Fibroblast of skin of right biceps (primary cell): ENCODE measurements at places on chromosomes 4 and X.

- no peak for DNase-seq
These were observed 79.7 kb upstream of the VEGFC start for GRCh38 chr4:176872461-176872860.

DNA sequence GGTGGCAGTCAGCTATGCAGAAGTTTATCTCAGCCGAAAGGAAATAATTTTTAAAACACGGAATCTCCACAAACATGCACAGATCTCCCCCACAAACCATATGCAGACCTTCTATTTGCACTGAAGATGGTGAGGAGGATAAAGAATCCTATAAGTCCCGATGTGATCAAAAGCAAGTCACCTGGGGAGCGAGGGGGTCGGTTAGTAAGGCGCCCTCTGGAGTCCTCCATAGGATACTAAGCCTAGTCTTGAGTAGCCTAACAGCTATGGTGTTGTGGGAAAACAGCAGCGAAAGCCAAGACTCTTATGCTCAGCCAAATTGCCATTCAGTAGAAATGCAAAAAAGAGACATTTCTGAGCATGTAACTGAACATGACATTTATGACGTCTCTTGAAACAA, 210.9 kb downstream of the FRMPD4 start:
- no peak for DNase-seq

DNA sequence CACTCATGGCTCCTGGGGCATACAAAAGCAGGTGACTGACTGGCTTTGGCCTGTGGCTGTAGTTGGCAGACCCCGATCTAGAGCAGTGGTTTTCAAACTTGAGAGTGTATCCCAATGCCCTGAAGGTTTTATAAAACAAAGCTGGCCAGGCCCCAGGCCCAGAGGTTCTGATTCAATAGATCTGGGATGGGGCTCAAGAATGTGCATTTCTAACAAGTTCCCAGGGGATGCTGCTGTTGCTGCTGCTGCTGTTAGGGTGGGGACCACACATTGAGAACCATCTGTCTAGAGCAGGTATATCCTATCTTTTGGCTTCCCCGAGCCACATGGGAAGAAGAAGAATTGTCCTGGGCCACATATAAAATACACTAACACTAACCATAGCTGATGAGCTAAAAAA, 7.3 kb downstream of the AIFM1 start:
- DNase-seq = no peak

DNA sequence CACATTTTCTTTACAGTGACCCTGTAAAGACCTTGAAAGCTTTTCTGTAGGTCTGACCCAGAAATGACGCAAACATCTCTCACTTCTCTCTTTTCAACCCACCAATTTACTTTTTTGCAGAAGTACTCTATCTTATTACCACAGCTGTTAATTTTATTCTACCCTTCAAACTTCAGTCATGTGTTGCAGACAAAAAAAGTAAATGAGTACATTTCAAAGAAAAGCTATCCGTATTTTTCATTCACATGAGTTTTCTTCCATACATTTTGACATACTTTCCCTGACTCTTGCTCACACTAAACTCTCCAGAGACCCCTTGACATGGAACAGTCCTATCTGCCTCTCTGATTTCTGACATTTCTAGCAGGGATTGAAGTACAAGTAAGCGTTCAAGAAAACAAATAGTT, 51.7 kb downstream of the SLC7A11 start:
- no peak for DNase-seq

GRCh38 chr4:1404573-1405253, 1.5 kb downstream of the NKX1-1 start:
- DNase-seq = no peak

- DNase-seq = no peak
These were observed 88.5 kb downstream of the PHKA2 start for GRCh38 chrX:18895189-18895951.
